Activated CD4-positive, alpha-beta memory T cell treated with anti-CD3 and anti-CD28 coated beads for 36 hours (primary cell): ENCODE measurements at places on chromosomes 1 and 21.

GRCh38 chr1:115560027-115560426 lies 81.7 kb upstream of the VANGL1 start:
- DNase-seq = no peak

DNA sequence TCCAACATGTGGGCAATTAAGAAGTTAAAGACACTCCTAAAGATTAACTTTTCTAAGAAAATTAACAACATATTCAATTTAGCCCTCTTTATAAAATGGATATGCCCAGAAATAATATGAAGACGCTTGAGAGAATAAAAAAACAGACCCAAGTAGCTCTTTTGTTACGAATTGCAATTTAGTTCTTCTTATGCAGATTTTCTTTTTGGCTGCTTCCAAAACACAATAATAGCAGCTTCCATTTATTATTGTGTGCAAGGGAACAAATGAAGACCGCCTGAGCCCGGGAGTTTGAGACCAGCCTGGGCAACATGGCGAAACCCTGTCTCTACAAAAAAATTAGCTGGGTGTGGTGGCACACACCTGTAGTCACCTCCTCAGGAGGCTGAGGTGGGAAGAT lies 50.4 kb upstream of the BCL10 start:
- DNase-seq = no peak

DNA sequence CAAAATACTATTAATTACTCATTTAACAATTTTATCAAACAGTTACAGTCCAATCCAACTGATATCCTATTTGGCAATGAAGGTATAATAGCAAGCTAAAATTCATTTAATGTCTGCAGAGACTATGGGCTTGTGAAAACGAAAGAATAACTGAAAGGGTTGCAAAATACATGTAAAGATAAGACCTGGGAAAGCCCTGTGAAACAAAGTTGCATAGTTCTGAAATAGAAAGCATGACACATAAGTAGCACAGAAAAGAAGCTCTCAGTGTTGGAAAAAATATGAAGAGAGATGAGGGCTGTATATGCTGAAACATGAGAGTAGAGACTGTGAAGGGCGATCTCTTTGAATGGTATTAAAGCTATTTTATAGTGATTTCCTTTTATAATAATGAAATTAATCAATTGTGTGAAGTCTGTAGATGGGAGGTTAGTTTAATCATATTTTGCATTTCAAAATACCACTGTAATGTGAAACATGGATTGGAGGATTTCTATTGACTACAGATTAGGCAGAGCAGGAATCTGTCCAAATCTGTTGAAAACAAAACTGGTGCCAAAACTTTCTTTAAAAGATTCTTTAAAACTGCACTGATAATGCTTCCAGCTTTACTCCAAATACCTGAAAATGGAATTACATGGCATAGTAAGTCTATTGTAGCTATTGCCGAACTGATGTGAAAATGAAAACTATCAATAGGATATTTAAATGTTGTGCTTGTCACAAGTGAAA lies 1518.9 kb upstream of the B3GALT2 start:
- no peak for DNase-seq

- DNase-seq = no peak
These were observed 18.8 kb upstream of the PHLDA3 start for GRCh38 chr1:201487742-201488141.

- DNase-seq = no peak
These were observed 21.3 kb upstream of the KCNQ4 start for GRCh38 chr1:40762144-40762923.

- no peak for DNase-seq
These were observed 2.5 kb downstream of the GPR3 start for GRCh38 chr1:27394925-27395324.

DNA sequence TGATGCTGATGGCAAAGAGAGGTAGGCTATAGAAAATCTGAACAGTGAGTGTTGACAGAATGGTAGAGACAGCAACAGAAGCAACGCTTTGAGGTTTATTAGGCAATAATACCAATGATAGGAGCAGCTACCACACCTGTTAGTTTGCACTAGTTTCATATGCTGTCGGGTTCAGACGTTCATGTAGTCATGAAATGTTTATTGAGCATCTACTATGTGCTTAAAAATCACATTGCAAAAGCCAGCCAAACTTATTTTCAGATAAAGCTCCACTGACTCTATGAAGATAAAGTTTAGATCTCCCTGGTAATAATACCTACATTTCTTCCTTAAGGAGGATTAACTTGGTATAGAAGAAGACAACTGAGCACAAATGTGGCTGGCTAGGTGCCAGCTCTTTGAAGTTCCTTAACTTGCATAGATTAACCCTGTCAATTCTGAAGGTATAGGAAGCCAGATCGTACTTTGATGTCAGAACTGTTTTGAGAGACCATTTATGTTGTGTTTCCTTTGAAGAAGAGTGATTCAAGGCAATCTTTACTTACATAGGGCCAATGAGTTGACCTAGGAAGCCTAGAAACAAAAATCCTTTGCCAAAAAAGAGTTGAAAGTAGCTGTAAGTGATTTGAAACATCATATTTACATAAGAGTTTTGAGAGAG lies 71.5 kb downstream of the DISP1 start:
- no peak for DNase-seq

DNA sequence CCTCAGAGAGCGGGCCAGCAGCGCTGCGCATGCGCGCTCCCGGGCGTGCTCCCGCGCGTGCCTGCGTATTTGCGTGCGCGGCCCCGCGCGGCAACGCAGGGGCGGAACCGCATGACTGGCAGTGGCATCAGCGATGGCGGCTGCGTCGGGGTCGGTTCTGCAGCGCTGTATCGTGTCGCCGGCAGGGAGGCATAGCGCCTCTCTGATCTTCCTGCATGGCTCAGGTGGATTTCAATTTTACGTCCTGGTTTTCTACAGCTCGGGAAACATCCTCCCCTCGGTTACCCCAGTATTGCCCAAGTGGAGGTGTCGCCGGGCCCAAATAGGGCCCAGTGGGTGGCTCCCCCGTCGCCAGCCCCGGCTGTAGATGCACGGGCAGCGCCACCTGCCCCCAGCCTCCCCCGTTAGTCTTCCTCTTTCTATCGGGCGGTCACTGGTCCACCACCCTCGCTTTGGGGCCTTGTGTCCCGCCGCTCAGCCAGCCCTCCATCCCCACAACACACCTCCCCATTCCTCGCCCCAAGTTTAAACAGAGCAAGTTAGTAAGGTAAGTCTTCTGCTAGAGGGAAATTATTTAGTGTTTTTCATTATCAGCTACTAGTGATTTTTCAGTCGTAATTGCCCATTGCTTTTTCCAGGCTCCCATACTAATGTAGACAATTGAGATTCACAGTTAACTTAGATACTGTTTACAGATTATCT lies at the start of gene LYPLAL1:
Gene LYPLAL1 (plus strand): TSS at position 121 of the 702 bp plus-strand sequence. CDS start 13 bp downstream, at position 134.
- peak; percentile 92 for DNase-seq

GRCh38 chr1:8374812-8375211 lies 56.9 kb downstream of the SLC45A1 start:
- peak; percentile 42 for DNase-seq

GRCh38 chr1:114719424-114719787 lies 2.8 kb upstream of the NRAS start:
- DNase-seq = no peak

- DNase-seq = no peak
These were observed 356.8 kb downstream of the RRAGC start for GRCh38 chr1:38502758-38503157.

- no peak for DNase-seq
These were observed 41.0 kb downstream of the KCNN3 start for GRCh38 chr1:154829062-154829461.
